Epithelial cell of esophagus (primary cell): ENCODE measurements at places on chromosomes 12 and 14.

GRCh38 chr12:29505122-29505521 lies 7.6 kb upstream of the OVCH1 start:
- DNase-seq, result no peak

- DNase-seq, result no peak
Measured at GRCh38 chr12:67991158-67991557, 1.9 kb downstream of the IFNG-AS1 start.

DNA sequence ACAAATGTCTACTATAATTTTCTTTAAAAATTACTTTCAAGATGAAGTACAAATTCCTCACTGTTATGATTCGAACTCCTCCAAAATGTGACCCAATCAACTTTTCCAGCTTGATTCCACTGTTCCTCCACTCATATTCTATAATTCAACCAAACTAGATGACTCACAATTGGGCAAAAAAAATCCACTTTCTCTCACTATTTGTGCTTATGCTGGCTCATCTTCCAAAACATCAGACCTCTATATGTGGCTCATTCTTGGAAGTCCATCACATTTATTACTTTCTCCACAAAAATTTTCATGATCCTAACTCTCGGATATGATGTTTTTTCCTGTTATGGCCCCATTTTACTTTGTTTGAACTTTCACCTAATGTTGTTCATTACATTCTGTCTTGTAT lies 26.9 kb upstream of the RXYLT1 start:
- DNase-seq, result no peak

GRCh38 chr12:63124778-63125177 lies 26.2 kb downstream of the AVPR1A start:
- DNase-seq, result no peak

GRCh38 chr14:55336162-55336561 lies 64.9 kb downstream of the FBXO34 start:
- DNase-seq, result peak; percentile 74

GRCh38 chr12:2581293-2582045 lies 213.3 kb upstream of the FKBP4 start:
- no peak for DNase-seq

DNA sequence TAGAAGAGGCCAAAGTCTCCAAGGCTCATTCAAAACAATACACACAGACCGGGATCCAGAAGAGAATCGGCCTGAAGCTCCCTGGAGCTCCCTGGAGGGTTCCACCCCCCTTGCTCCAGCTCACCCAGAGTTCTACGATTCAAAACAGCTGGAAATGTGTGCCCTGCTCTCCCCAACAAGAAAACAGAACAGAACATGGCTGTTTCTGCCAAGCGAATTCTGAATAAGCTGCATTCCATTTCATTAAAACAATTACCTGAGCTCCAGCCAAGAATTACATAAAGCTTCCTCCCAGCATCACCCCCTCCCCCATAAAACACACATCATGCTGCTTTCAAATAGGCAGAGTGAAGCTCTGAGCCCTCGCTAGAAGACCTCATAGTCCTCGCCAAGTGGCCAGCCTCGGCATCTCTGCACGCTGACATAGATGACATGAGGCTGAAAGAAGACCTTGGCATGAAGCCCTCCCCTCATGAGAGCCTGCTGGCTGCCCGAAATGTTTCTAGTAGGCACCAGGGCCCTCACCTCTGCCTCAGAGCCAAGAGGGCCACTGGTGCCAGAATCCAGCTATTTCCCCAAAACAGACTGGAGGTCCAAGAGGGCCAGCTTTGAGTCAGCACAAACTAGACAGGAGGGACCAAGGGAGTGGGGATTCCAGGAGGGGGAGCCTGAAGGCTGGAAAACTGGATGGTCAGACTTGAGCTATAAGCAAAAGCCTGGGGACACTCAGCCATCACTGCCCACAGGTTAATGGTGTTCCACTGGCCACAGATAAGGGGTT lies 8.3 kb downstream of the PXN start:
- DNase-seq, result peak; percentile 88

GRCh38 chr14:58073516-58073915 lies 78.5 kb downstream of the ARMH4 start:
- DNase-seq, result no peak

- DNase-seq, result no peak
Measured at GRCh38 chr12:5227708-5228373, 184.2 kb downstream of the KCNA5 start.

DNA sequence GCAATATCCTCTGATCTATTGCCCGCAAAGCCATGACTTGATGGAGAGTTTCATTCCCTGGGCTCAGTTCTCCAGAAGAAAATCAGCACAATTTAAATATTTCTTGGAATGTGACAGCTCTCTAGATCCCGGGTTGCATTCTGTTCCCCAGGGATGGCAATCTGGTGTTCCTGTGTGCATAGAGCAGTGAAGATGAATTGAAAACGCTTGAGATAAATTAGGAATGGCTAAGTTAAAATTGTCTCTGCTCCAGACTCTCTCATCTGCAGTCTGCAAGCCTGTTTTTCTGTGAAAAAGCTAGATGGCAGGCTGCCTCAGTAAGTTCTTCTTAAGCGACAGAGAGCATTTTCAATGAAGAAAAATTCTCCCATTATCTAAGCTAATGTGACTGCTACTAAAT lies 582.5 kb upstream of the MGAT4C start:
- no peak for DNase-seq

DNA sequence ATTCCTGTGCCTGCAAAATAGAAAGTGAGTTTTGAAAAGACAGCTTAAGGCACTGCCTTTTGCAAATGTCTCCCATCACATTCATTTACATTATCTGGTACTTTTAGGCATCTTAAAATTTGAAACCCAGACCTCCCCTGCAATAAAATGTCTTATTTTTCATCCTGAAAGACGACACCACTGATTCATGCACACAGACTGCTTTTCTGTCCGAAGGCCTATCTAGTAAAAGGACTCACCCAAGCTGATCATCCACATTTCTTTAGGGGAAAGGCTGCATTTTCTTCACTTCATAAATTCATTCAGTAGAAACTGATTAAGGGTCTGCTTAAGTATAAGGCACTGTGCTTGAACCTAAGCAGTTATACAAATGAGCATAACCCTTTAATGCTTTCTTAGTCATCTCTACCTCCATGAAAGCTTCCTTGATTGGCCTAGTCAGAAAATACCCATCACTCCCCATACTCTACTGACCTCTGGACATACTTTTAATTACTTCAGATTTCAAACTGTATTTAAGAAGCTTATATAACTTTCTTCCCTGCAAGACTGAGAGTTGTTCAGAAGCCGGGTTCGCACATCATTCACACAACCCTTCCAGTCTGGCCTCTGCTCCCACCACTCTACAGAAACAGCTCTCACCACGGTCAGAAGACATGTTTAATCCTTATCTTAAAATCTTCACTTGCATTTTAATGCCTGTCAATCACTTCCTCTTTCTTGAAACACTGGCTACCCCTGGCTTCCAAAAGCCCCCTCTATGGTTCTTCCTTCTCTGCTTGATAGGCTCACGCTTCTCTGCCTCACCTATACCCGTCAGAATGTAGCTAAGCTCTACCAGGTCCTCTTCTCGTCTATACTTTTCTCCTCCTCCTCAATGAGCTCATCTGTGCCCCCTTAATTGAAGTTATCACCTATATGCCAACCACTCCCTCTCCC lies 288.6 kb downstream of the MED13L start:
- DNase-seq, result no peak

DNA sequence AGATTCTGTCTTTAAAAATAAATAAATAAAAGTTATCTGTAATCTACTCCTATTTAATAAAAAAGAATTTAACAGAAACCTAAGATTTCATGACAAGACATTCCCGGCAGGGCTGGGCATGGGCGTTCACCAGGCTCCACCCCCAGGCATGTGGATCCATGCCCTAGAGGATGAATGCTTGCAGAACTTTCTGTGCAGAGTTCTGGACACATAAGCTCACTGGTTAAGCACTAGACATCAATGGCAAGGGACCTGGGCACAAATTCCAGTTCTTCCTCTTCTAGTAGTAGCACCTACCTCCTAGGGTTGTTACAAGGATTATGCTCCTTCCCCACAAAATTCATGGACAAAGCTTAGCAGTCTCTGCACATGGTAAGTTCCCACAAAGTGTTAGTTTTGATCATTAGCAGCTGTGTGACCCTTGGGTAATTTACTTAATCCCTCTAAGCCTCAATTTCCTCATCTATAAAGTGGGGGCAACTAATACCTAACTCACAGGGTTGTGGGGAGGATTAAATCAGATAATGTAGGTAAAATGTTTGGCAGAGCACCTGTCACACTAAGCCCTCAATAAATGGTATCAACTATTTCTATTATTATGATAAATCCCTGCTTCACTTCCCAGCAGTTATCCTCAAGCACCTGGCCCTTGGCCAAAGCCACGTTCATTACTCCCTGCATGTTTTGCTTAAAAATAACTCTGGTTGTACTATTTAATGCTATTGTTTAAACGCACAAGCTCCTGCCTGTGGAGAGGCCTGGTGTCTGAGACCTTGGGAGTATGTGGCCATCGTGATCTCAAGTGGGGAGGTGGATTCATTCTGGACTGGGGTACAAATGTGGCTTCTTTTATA lies 9.8 kb downstream of the GALNT6 start:
- DNase-seq, result no peak

DNA sequence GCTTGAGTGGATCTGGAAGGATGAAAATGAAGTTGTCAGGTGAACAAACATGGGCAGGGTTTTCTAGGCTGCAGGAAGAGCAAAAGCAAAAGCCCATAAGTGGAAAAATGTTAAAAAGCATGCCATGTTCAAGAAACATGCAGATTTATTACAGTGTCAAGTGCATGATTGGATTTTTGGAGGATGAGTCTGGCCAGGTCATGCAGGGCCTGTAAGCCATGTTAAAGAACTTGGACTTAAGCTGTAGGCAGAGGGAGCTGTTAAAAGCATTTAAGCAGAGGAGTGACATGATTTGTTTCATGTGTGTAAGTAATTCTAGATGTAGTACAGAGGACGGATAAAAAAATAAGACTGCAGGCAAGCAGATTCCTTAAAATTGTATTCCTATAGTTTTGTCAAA lies 16.3 kb upstream of the SINHCAF start:
- DNase-seq, result no peak

- peak; percentile 2 for DNase-seq
Measured at GRCh38 chr14:98014851-98015615, 1217.9 kb downstream of the VRK1 start.

GRCh38 chr12:28032811-28033537 lies 60.4 kb upstream of the PTHLH start:
- peak; percentile 95 for DNase-seq

DNA sequence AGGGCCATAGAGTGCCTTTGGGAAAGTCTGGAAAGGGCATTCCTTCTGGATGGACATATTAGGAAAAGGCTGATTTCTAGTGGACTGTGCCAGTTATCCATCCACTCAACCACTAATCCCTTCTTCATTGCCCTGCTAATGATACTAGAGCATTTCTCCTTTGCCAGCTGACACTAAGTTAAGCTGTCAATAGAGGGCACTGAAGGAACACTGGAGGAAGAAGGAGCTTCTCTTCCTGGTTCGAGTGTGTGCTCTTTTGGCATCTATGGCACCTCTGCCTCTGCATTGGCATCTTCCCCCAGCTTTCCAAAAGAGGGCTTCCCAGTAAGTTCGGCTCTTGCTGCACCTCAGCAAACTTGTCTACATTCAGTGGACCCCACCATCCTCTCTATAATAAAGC lies 165.4 kb downstream of the DERA start:
- DNase-seq, result peak; percentile 63

GRCh38 chr12:95547522-95548055 lies 3.7 kb downstream of the USP44 start:
- DNase-seq, result no peak

DNA sequence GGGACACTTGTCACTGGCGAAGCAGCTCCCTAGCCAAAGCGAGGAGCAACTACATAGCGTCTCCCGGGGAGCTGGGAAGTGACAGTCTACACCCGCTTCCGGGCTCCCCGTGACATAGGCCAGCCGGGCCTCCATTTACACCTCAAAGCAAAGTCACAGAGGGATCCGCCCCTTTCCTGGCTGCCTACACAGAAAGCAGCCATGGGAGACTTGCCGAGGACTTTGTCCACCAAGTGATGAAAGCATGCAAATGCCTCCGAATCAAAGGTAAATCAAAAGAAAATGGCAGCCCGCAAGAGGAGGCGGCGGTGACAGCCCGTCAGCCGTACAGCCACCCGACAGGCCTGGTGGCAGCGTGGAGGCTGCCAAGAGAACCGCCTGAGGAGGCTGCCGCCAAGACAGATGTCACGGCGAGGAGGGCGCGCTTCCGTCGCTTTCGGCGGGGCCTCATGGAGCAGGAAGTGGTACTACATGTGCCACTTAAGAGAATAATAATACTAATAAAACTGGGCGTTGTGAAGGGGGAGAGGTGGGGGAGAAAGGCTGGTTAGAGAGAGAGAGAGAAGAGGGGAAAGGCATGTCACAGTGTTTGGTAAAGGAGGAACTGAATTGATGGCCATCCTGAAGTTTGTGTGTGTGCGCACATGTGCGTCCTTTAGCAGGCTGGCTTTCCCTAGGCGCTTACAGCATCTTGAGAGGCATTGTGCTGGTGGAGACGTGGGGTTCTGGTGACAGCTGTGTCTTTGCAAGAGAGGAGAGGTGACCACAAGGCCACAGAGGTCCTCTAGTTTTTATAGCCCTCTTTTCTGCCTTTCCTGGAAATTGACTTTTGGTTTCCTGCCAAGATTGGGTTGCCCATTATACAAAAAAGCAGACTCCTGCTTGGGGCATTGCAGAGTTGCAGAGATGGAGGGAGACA lies 661.7 kb downstream of the VRK1 start:
- no peak for DNase-seq

- DNase-seq, result peak; percentile 11
Measured at GRCh38 chr12:88998421-88998820, 353.9 kb downstream of the DUSP6 start.

- DNase-seq, result peak; percentile 42
Measured at GRCh38 chr12:45343269-45344051, 127.6 kb downstream of the ANO6 start.

DNA sequence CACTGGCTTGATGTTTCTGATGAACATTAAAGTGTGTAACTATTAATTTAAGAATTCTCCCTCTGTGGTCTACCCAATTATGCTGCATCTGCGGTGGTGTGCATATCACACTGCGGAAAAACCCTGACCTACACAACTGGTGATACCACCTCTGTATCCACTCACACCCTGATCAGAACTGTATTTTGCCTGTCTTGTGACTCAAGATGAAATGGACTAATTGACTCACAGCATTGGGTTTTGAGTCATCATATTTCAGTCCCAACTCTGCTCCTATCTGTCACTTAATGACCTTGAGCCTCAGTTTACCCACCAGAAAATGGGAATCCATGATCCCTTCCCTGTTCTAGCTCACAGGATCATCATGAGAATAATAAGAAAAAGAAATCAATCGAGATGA lies 65.6 kb downstream of the NUAK1 start:
- peak; percentile 16 for DNase-seq

GRCh38 chr14:44741431-44741830 lies 220.3 kb downstream of the KLHL28 start:
- no peak for DNase-seq

DNA sequence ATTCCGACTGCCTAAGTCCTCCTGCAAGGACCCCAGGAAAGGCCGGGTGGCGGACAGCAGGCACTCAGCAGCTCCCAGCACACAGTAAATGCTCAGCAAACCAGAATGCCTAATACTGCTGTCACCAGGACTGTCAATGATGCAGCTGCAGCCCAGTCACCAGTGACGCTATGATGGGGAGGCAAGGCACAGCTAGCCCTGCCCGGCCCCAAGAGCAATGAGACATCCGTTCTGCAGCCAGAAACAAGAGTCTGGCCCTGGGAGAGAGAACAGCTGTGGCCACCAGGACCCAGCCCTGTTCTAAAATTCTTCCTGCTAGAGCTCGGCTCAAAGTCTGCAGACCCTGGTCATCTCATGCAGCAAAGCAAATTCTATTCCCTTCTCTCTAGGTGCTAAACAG lies 69.8 kb downstream of the NCOR2 start:
- DNase-seq, result peak; percentile 92

GRCh38 chr14:34211732-34212131 lies 250.3 kb downstream of the SPTSSA start:
- DNase-seq, result peak; percentile 60

GRCh38 chr14:72830786-72831594 lies 62.9 kb downstream of the DPF3 start:
- DNase-seq, result no peak
